ENCODE measurements at places on chromosomes 11 and 22. TPM values are rescaled to one million over a fixed set of nuclear protein-coding genes. Genes with fewer than 3 reads are reported as not detected.
A peak's percentile ranks its signal among the peaks of the same experiment; 100 is the strongest.

- no peak for DNase-seq
These were observed 20.1 kb upstream of the MRGPRX2 start for GRCh38 chr11:19080579-19080993.

Gene TSPO
- total RNA-seq = 396 TPM

Gene TBX10
- not detected for total RNA-seq

GRCh38 chr11:79506734-79507344, 66.0 kb upstream of the TENM4 start:
- DNase-seq = no peak

Gene LGALS12
- total RNA-seq = 0.39 TPM

GRCh38 chr22:32327066-32327465, 30.6 kb upstream of the RFPL3 start:
- peak; percentile 34 for DNase-seq

Gene TRIM29
- total RNA-seq = not detected

DNA sequence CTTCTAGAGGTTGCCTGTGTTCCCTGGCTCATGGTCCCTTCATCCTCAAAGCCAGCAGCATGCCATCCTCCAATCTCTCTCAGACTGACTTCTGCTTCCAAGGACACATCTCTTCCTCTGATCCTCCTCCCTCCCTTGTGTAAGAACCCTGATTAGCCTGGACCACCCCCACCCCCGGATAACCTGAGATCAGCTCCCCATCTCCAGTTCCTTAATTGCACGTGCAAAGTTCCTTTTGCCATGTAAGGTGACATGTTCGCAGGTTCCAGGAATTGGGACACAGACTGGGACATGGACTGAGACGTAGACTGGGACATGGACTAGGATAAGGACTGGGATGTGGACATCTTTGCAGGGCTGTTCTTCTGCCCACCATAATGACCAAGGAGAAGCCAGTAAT, 925.3 kb downstream of the TBC1D22A start:
- DNase-seq = no peak

DNA sequence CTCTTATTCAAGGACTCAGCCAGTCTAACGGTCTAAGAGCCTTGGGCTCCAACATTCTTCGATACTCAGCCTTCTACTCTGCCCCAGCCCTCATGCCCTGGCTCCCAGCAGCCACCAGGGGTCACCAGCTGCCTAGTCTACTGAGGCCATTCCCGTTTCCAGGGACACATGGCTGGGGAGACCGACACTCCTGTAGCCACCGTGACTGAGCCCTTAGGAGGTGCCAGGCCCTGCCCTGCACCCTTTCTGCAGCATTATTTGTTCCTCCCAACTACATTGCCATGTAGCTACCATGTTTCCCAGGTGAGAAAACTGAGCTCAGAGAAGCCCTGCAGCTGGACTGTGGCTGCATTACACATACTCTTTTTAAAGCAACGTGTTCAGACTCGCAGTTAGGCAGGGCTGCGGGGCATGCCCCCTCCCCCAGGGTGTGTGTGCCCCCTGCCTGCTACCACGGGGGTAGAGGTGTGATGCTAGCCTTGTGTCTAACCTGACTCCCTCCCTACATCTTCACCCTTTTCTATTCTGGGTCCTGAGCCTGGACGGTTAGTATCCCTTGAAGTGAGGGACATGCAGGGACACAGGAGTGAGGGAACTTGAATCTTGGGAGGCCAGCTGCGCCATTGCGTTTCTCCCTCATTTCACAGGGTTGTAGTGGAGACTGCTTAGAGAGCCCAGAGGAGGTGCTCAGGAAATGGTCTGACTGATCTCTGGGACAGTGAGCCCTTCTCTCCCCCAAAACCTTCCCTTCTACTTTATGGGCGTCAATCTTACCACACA, 17.5 kb downstream of the ATG16L2 start:
- DNase-seq = peak; percentile 42

DNA sequence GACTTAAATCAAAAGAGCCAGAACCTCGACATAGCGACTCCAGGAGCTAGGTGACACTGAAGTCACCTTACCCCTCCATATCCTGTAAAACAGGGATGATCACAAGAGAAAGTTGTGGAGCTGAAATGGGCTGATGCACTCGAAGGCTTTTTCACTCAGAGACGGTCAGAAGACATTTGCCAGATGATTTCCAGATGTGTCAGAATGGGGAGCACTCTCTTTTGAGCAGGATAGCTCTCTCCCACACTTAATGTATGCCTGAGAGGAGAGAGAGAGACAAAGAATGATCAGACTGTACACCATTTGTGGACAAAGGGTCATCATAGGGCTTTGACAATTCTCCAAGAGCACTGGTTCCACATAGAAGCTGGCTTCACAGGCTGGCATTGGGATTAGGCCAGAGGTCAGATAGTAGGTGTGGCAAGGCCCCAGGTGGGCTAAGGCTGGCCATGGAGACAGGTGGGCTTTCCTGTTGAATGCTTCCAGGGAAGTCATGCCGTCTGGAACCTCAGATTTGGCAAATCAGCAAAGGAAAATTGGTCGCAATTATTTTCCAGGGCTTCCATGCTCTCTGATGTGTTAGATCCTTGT, 42.3 kb upstream of the ETS1 start:
- no peak for DNase-seq

DNA sequence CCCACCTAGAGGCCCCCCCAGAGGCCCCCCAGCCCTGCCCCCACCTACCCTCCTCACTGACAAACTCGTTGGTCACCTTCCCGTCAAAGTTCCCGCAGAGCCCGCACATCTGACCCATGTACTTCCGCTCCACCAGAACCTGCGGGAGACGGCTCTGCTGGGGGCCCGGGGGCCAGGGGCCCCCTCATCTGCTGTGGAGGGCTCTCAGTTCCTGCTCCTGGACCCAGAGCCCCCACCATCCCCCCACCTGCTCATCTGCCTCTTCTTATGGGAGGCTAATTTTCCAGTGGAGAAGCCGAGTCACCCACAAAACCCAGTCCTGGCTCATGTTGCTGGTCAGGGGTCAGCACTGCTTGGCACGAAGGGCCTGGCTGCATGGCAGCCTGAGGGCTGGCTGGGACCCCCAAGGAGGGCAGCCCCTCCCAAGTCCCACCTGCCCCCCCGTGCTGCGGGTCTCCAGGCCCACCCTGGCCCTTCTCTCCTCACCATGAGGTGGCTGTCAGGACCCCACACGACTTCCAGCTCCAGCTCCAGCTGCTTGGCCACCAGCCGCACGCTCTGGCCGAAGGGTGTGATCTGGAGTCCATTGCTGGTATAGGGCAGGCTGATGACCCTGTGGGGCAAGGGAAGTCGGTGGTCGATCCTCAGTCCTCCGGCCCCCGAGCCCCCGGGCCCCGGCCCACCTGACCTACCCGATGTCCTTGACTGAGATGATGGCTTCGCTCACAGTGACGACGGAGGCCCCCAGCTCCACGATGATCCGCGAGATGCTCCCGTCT, 5.2 kb downstream of the MUC6 start:
- DNase-seq = no peak

Gene GAS2
- 1.8 TPM for total RNA-seq

Gene SCO2
- 6.3 TPM for total RNA-seq
